H9 (cell line): ENCODE measurements at places on chromosomes 4 and X.
A peak's percentile ranks its signal among the peaks of the same experiment; 100 is the strongest.

DNA sequence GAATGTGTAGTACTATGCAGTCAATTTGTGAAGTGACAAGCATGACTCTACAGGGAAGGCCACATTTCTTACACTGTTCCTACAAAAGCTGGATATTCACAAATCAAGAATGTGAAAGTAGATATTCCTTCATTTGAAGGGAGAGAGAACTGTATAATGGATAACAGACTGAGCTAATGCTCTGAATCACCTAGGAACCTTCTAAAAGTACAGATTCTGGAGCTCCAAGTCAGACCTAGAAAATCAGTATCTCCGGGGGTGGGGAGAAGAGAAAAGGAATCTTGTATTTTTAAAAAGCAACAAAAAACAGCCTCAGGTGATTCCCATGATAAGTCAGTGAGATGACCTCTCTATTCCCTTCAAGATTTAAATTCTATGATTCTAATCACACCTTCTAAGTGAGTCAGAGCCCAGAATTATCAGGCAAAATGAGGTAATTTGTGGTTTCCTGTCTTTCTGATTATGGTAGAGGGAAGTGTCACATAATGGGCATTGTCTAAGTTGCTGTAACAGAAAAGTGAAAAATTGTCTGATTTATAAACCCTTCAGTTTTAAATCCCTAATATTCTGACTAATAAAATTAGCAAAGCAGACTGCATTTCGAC is 80.9 kb downstream of the IL21 start:
- no peak for DNase-seq

GRCh38 chr4:155529272-155529671 is 137.4 kb upstream of the GUCY1A1 start:
- no peak for DNase-seq

DNA sequence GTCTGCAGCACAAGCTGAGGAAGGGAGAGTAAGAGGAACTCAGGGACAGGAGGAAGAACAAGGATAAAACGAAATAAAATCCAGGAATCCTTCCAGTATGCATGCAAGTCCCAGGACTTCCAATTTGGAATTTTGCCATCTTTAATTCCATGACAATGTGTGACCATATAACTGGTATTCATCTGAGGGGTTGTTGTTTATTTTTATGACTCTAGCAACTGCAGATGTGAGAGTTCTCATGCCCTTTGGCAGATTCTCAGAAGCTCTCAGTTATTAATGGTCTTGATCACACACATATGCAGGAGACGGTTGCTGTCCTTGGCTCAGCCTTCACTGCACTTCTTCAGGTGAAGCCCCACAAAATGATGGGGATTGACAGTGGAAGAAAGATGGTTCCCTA is 148.2 kb downstream of the SMIM20 start:
- no peak for DNase-seq

DNA sequence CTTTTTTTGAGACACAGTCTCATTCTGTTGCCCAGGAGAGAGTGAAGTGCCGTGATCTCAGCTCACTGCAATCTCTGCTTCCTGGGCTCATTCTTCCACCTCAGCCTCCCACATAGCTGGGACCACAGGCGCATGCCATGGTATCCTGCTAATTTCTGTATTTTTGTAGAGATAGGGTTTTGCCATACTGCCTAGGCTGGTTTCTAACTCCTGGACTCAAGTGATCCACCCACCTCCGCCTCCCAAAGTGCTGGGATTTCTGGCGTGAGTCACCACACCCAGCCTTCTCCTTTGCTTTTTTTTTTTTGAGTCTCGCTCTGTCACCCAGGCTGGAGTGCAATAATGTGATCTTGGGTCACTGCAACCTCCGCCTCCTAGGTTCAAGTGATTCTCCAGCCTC is 94.1 kb downstream of the PDS5A start:
- no peak for DNase-seq

DNA sequence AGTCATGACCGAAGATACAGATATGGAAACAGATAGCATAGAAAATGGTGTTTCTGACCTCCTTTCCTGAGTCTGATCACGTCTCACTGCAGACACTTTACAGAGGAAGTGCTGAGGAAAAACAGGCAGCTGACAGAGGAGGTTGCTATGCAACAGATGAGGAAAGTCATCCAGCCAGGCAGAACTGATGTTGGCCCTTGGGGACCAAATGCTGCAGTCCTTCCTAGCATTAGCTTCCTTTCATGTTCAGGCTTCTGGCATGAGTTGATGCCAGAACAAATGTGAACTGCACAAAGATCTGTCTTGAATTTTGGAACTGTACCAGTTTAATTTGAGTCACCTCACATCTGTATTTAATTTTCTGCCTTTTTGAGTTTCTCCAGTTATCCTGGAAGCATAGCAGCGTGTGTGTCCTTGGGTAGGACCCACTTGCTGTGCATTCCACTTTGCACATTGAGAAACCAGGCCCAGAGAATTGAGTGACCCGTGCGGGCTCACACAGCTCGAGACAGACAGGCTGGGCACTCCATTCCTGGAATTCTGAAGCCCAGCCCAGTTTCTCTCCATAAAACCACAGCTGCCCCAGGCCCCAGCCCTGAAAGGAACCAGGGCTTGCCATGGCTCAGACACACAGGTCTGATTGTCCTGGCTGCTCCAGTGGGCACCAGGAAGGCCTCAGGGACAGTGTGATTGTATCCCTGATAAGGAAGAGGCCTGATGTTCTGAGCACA is 1.4 kb upstream of the MAGED1 start:
- no peak for DNase-seq

DNA sequence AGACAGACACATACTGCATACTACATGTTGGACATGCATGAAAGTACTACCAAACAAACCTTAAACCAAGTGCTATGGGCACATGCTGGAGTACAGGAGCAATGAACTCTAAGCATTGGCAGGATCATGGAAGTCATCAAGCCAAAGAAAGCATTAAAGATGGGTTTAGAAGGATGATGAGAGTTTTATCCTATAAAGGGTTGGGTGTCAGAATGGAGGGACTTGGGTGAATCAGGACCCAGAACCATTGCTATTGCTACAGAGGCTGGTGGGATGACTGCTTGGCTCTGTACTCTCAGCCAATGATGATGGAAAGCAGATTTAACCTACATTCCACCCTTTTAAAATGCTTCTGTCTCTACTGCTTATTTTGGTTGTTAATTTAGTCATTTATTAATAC is 233.9 kb upstream of the EDA2R start:
- DNase-seq, result no peak

GRCh38 chrX:118536687-118537461 is 41.3 kb downstream of the DOCK11 start:
- DNase-seq, result no peak

DNA sequence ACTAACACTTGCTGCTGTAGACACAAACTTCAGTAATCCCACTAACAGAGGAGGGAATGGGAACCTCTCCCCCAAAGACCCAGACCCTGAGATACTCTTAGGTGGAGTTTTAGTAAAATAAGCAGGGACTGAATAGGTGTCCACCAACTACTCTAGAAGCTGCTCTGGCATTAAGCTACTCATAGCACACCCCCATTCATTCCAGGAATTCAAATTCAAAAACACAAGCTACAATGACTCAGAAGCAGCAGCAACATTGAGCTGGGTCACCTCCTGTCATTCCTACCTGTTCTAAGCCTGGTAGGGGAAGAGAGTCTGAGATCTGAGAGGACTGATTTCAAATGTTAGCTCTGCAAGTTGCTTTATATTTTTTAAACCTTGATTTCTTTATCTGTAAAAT is 135.4 kb upstream of the FRMPD4 start:
- no peak for DNase-seq

- no peak for DNase-seq
These were observed 45.6 kb downstream of the TMEM154 start for GRCh38 chr4:152634110-152634760.

DNA sequence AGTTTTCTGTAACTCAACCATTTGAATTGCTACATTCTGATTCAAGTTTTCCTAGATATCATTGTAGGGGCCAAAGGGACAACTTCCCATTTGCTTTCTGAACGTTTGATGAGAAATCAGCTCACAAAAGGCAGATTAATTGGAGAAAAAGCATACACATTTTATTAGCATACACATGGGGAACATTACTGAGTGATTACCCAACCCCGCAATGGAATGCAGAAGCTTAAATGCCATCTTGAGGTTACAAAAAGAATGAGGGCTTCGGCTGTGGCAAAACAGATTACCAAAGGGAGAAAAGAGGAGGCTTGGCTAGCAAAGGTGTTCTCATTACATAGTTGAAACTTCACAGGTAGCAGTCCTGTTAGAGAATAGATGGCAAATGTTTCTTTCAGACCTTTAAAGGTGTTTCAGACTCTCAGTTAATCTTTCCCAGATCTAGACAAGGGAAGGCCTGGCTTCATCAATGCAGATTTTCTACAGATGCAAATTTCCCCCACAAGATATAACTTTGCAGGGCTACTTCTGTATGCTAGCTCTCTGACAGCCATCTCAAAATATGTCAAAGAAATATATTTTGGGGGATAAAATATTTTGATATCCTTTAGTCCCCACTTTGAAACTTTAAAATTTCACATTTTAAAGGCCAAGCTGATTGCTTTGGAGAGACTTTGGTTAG is 26.5 kb upstream of the HERC6 start:
- DNase-seq, result no peak

GRCh38 chr4:78926826-78927225 is 12.4 kb downstream of the PAQR3 start:
- no peak for DNase-seq

- peak; percentile 47 for DNase-seq
These were observed 38.5 kb upstream of the UGT2B7 start for GRCh38 chr4:69057620-69058409.

DNA sequence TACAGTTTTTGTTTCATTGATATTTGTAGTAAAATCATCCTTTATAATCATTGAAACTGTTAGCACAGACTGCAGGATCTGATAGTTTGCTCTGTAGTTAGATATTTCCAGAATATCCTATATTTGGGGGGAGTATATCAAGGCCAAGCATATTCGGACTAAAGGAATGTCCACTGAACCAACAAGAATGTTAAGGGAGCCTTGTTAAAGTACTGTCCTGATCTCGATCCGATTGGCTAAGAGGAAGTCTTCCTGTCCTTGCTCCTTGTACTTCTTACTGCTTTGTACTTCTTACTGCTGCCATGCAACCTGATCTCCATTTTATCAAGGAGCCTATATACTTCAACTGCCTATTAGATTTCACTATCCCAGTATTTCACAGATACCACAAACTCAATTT is 449.3 kb downstream of the RPA4 start:
- no peak for DNase-seq

DNA sequence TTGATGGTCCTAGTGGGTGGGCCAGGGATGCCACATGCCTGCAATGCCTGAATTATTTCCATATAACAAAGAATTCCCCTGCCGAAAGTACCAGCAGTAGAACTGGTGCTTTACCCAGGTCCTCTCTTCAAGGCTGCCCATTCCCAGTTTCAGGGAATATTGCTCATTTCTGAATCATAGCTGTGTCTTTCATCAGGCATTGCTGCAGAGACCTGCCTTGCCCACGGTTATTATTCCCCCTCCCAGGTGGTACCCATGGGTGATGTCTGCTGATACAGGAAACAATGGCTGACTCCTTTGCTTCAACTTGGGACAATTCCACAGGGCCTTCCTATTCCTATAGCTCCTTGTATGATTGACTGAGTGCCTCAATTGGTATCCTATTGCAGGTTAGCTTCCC is 9.7 kb upstream of the IQCM start:
- no peak for DNase-seq

GRCh38 chr4:85790582-85790981 is 315.6 kb downstream of the ARHGAP24 start:
- DNase-seq, result no peak

DNA sequence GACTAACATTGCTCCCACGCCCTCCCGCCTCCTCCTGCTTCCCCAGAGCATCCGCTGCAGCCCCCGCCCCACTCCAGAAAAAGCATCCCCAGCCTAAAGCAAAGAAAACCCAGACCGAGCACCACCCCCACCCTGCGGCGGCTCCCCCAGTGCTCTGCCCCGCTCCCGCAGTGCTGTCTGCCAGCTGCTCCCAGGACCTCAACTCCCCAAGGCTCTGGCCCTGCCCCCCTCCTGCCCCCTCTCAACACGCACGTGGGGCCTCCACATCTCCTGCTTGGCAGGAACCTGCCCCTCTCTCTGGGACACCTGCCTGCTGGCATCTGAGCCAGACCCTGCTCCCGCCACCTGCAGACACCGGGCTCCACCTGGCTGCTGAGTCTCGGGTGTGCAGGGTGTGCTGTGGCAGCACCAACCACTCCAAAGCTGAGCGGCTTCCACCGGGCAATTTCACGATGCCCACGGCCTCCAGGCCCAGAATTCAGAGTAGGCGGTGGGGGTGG is 79.4 kb downstream of the FAM53A start:
- DNase-seq, result no peak

GRCh38 chrX:12874581-12874980 is 7.7 kb downstream of the TLR7 start:
- DNase-seq, result no peak

DNA sequence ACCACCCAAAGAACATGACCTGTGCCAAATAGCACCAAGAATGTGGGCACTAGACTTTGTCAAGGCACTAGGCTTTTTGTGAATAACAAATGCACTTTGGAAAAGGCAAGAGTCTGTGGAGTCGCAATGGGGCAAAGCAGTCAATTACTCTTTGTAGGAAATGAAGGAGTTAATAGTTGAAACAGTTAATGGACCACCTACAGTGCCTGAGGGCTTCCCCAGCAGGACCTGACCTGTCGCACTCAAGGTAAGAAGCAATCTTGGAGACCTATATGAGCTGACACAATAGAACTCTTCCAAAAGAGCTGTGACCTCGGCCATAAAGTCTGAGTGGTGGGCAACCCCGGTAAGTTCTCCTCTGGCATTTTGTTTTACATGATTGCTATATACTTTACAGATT is 49.2 kb upstream of the CAPN6 start:
- no peak for DNase-seq

DNA sequence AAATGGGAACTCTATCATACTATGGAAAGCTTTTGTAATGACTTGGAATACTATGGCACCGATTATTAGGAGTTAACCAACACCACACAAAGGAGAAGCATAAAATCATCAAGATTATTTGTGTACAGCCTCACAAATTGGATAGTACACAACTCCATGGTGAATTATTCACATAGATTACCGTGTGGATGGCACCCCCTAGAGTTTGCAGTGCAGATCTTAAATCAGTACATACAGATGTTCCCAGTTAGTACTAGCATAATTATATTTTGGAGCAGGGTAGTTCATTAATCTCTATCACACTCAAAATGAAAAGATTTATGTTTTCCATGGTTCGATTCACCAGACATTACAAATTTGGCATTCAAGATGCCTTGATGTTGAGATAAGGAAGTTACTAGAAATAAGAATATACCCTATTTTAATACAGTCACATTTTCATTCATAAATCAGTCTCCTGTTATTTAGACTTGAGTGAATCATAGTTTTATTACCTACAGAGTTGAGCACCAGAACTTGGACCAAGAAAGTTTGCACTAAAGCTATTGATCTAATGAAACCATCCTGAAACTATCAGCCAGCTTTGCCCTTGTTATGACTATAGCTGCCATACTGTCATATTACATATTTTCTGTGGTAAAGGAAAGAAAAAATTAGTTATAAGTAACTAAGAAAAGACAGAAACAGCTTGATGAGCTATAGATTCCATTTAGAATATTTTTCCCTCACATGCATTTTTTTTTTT is 531.8 kb downstream of the GLUD2 start:
- DNase-seq, result no peak
